ENCODE measurements at places on chromosomes 7 and 10.

- no peak for DNase-seq
These were observed 515 bp downstream of the TBX20 start for GRCh38 chr7:35253460-35253709.

DNA sequence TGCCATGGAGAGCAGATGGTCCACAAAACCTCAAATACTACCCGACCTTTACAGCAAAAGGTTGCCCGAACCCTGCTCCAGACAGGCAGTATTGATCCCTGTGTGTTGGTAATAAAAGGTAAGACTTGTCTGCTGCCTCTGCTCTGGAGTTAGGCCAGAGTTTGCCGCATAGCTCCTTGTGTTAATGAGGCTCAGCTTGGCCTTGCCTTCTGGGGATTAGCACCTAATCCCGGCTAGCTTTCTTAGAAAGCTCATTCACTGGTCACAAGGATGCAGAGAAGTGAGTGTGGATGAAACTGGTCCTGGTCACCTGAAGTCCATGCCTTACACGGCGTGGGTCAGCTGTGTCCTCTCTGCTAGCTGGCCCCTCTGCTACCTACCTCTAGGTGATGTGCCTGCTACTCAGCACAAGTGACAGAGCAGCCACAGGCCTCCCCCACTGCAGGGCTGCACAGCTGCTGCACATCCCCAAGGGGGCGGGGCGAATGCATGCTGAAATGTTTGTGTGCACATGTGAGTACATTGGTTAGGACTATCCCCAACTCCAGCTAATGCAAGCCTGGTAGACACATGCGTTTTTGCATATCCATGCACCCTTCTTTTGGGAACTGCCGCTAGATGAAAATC, 31.7 kb upstream of the SYPL1 start:
- no peak for DNase-seq

GRCh38 chr10:126654579-126654978, 15.9 kb downstream of the C10orf90 start:
- DNase-seq = no peak

DNA sequence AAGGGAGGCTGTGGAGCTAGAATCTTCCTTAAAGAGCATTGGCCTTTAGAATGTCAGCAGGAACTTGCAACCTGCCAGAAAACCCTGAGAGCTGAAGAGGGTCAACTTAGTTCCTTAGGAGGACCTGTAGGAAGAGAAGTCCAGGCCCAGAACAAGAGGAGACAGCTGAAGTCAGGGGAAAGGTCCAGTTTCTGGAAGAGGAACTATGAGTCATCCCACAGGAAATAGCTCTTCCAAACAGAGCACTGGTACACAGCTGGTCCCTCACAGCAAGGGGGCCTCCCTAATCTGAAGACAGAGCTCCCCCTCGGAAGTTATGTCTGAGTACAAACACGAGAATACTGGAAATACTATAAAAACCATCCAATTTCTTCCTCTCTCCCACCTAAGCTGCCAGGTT, 98.9 kb downstream of the HERPUD2 start:
- no peak for DNase-seq

- no peak for DNase-seq
These were observed 81.3 kb downstream of the OSBPL3 start for GRCh38 chr7:24898691-24899090.

DNA sequence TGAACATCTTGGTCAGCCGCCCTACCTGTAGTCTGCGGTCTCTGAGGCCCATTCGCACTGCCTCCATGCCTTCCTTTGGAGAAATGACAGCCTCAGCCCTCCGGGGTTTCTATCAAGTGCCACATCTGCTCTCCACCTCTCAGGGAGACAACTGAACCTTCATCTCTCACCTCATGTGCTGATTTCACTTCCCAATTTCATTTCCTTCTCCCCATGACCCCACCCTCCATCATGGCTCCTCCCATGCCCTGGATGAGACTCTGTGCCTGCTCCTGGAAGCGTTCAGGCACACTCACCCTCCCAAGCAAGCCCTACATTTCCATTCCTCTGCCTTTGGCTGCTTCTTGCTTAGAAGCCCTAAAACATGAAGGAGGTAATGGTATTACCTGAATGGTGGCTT, 7.8 kb upstream of the SCD start:
- DNase-seq = no peak

GRCh38 chr10:127849921-127850320, 42.8 kb downstream of the CLRN3 start:
- DNase-seq = no peak

DNA sequence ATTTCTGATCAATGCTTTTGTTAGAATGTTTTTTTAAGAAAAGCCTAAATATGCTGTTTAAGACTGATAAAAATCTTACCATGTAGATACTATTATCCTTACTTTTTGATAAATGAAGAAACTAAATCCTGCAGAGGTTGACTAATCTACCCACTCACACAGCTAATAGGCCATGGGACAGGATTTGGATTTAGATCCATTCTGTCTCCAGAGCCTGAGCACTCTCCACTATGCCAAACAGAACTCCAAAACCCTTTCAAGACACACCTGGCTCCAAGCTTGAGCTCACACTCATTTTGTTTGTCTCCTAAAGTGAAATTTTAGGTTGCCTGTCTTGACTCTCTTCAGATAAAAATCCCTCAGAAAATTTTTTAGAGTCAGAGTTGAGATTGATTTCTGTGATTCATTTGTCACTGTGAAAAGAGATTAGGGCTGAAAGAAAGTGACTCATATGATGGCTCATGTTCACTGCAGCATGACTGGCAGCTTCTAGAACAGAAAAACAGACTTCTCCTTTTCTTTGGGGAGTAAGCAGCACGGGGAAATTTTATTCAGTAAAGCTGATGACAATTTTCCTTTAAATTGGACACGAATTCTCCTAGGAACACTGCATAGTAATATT, 132.3 kb upstream of the POT1 start:
- DNase-seq = peak; percentile 19

DNA sequence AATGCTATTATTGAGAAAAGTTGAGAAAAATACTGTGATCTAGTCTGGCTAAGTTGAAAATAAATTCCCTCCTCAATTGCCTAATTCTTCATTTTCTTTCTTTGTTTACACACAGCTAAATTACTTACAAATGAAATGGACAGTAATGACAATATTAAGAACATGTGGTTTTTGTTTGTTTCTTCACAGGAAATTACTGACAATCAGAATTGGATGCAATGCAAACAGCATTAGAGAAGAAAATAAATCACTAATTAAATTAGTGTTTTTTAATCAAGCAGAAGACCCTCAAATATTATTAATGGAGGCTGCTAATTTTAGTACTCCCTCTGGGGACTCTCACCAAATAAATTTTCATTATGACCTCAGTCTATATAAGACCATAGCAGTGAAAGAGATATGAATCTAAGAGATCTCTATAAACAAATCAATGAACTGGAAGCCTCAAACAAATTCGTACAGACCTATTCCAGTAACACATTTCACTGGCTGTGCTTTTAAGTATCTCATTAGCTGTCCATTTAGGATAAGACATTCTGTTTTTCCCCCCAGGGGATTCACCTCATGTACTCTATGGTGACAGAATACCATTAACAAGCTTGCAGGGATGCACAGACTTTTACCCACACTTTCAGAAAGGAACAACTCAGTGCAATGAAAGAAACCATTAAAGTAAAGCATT, 202.0 kb upstream of the DGKB start:
- no peak for DNase-seq

DNA sequence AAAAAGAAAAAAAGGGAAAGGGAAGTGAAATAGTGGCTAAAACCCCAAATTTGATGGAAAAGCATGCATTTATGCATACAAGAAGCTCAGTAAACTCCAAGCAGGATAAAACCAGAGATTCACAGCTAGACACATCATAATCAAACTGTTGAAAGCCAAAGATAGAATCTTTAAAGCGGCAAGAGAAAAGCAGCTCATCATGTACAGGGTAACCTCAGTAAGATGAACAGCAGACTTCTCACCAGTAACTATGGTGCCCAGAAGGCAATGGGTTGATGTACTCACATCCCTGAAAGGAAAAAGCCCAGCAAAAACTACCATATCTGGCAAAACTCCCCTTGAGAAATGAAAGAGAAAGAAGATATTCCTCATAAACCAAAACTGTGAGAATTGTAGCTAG, 60.4 kb downstream of the TPST1 start:
- DNase-seq = peak; percentile 67

DNA sequence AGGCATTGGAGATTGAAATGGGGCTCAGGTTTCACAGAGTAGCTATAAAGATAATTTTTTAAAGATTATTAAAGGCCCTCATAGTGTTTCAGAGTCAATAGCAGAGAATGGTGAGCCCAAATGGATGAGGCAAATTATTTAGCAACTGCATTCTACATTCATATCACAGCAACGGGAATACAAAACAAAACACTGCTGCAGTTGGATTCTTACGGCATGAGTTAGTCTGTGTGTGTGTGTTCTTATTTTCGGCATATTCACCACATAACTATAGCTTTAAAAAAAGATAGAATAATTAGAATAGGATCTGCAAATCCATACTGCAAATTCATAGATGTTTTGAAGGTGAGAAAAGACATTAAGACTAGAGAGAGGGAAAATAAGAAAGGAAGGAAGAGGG, 66.0 kb downstream of the SUGCT start:
- DNase-seq = no peak

GRCh38 chr7:37452346-37452745, 3.7 kb upstream of the ELMO1 start:
- DNase-seq = no peak

DNA sequence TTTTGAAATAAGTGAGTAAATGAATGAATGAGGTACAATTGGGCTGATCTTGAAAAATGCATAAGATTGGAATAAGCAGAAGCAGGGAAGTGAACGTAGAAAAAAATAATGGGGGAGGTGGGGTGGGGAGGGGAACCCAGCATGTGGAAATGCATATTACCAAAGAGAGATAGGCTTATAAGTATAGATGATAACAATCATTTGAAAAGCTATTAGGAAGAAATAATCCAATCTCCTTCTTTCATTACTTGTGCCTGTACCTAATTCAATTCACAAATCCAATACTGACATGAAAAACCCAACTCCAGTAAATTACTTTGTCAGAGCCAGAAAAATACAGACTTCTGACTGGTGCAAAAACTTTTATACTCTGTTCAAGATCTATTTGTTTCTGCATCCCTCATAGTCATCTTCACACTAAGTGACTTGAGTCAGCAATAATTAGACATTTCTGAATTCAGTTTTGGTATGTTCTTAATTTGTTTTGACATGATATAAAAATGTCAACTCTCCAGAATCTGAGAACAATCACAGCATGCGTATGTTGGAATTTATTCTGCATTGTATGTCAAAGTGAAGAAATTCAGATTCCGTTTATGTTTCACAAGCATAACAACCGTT, 99.2 kb downstream of the IQUB start:
- no peak for DNase-seq

DNA sequence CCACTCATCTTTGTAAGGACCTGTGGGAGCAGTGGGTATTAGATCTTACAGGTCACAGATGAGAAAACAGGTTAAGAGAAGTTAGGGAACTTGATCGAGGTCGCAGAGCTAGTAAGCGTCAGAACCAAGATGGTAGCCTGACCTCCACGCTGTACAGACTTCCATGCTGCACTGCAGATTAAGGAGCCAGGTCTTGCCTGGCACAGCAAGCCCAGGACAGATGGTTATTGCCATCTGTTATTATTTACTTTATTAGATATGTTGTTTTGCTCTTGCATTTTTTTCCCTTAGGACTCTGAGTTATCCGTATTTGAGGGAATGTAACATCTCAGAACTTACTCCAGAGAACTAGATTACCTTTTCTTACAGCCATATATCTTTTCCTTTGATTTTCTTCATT, 147.2 kb downstream of the NSUN6 start:
- no peak for DNase-seq

GRCh38 chr7:98418636-98419315, 17.9 kb upstream of the BAIAP2L1 start:
- DNase-seq = no peak

DNA sequence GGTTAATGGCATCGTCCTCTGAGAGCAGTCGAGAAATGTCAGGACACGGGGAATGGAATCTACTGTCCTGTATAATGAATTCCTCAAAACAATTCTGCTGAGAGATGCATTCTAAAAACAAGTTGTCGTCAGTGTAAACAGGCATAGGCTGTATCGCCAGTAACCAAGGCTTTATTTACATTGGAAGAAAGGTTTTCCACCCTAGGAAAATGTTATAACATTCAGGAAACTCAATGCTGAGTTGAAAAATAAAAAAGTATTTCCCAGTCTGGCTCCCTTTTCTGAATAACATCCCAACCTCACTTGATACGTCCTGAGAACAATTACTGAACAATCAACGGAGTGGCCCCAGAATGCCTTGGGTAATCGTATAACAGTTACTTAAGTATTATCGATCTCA, 79.6 kb upstream of the UCN3 start:
- no peak for DNase-seq

GRCh38 chr7:24703296-24703695, 54.0 kb downstream of the GSDME start:
- DNase-seq = no peak

DNA sequence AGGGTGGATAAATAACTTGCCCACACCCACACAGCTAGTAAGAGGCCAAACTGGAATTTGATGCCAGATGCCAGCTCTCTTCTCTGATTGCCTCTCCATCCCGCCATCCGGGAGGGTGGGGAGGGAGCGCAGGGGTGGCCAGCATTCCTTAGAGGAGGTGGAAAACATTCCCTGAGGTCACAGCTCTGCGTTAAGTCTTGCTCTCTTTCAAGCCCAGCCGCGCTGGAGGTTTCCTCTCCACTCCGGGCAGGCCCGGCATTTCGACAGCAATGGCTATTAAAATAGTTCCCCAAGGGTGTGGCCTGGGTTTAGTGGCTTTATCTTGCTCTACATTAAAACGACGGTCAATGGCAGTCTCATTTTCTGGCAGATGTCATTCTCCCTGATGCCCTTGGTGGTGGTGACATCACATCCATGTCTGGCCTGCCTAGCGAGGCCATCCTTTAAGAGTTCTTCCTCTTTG, 16.1 kb upstream of the C10orf71 start:
- peak; percentile 39 for DNase-seq

DNA sequence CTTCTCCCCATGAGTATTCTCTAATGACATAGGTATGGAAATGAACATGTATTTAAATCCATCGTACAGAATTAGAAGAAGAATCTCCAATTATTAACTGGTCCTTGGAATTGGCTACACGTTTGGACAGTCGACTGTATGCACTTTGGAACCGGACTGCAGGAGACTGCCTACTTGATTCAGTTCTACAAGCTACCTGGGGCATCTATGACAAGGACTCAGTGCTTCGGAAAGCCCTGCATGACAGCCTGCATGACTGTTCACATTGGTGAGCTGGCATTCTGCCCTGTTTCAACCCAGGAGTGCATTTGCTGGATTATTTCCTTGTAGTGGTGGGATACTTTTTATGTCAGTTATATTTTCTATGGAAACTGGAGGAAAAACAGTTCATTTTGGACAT, 32.2 kb downstream of the ZRANB1 start:
- no peak for DNase-seq

DNA sequence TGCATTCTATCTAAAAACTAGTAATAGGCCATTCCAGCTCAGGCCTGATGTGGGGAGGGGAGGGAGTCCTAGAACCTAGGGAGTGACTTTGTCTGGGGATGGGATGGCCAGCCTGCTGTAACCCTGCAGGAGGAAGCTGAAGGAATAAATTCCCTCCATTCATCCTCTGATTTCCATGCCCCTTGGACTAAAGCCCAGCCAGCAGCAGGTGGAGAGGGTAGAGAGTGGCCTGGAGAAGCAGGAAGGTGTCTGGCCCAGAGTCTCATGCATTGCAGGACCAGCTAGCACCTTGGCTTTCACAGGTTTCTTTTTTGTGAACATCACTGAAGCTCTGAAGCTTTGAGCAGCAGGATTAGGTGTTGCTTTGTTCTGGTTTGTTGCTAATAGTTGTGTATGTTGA, 32.8 kb upstream of the CDH23 start:
- DNase-seq = no peak
